ENCODE measurements at places on chromosomes 5 and 9.

- no peak for DNase-seq
Observed at GRCh38 chr5:142544946-142545649, 140.8 kb downstream of the FGF1 start.

DNA sequence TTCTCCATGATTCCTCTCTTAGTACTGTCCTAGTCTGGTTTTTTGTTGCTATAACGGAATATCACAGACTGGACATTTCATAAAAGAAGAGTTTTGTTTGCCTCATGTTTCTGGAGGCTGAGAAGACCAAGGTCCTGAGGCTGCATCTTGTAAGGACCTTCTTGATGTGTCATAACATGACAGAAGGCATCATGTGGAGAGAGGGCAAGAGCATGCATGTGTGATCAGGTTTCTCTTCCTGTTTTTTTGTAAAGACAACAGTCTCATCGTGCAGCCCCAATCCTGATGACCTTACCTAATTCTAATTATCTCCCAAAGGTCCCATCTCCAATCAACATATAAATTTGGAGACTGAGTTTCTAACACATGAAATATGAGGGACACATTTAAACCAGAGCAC is 108.4 kb downstream of the MSX2 start:
- no peak for DNase-seq

GRCh38 chr5:93022796-93023447 is 558.1 kb downstream of the NR2F1-AS1 start:
- DNase-seq = no peak

DNA sequence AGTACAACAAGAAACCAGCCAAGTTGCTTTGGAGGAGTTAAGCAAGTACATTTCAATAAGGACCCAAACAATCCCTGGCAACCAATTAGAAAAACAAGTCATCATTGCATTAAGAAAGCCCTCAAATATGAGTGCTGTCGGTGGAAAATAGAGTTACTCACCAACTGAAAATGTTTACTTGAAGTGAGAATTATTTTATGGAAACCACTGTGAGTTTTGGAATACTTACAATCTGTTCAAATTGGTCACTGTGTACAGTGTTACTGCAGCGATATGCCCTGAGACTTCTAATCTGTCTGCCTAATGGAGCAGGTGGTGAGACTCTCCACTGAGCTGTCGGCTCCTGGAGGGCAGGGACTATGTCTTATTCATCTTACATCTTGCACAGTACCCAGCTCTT is 1073.2 kb upstream of the DMAC1 start:
- no peak for DNase-seq

DNA sequence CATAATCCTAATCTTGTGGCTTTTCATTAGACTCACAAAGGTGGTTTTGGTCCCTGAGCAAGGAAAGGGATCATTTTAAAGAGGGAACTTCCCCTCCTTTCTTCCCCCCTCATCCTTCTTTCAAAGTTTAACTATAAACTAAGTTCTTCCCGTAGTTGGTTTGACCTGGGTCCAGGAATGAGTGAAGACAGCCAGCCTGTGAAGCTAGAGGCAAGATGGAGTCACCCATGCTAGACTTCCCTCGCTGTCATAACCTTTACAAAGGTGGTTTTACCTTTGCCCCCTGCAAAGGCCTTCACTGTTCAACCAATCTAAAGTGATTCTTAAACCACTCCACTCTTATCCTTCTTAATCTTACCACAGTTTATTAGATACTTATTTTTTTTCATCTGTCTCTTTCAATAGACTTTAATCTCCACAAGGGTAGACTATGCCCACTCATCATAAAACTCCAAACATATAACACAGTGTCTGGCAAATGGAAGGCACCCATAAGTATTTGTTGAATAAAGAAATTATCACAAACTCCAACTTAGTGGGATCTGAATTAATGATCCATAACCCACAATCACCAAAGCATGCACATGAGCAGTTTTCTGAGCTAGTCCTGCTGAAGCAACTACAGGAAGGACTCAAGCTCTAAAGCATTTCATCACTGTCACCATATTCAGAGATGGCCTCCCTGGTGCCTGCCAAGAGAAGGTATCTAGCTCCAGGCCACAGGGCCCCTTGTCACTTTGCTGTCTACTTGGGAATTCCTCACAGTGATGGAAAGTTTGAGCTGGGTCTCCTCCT is 369.0 kb downstream of the SPOCK1 start:
- DNase-seq = no peak
